ENCODE measurements at places on chromosomes 16 and 17.

DNA sequence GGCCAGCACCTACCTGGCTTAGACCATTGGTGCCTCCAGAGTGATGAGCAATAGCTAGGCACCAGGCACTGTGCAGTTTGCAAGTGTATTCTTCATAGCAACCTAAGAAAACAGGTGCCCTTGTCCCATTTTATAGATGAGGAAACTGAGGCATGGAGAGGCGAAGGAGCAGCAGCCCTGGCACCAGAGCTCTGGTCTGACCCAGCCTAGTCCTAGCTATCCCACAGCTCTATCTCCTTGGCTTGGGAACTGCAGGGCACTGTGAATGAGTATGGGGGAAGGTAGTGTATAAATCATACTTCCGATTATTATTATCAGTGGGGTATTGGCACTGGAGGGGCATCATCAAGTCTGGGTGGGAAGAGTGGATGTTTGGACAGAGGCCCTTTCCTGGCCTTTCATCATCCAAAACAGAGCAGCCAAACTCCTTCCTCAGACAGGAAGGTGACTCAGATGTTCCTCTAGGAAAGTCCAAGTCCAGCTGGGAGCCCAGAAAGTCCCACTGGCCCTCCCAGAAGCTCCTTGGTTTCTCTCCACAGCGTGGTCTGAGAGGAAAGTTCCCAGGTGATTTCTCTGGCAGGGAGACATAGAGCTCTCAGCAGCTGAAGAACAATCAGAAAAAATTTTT, 32.0 kb upstream of the PLLP start:
- no peak for DNase-seq

GRCh38 chr17:41009301-41009760, 403 bp upstream of the KRTAP3-1 start:
- DNase-seq, result no peak

DNA sequence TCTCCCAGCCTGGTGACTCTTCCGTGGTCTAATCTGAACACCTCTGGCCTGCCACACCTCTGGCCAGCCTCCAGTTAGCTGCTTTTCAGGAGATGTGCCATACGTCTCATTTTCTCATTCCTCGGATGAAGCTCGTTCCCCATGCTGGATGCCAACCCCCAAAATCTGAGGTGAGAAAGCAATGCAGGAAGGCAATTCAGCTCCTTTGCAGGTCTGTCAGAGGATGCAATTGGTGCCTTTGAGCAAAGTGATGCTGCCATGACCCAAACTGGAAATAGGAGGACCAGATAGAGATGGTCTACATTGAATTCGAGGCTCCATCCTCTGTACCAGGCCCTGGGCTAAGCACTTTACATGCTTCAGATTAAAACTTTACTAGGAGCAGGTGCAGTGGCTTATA, 11.0 kb upstream of the CUEDC1 start:
- DNase-seq, result no peak

DNA sequence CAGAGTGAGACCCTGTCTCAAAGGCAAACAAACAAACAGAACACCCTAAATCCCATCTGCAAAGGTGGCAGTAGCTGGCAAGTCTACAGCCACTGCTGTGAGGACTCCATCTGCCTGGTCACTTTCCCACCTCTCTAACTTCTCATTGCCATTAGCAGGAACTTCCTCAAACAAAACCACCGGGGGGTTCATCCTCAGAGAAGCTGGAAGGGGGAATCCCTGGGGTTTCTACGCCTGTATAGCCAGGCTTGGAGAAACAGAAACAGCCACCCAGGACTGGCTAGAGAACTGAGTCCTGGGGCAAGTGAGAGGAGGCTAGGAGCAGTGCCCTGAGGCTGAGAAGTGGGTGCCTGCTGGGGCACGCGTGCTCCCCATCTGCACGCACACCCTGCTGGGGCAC, 7.3 kb downstream of the RPH3AL start:
- DNase-seq, result no peak

GRCh38 chr16:77967054-77967904, 55.1 kb upstream of the CLEC3A start:
- DNase-seq, result no peak

GRCh38 chr16:80994451-80994850, 12.2 kb downstream of the CMC2 start:
- no peak for DNase-seq

GRCh38 chr16:56611281-56611833, 3.0 kb downstream of the MT2A start:
- no peak for DNase-seq

GRCh38 chr16:64380751-64381150, 741.1 kb downstream of the CDH11 start:
- no peak for DNase-seq

DNA sequence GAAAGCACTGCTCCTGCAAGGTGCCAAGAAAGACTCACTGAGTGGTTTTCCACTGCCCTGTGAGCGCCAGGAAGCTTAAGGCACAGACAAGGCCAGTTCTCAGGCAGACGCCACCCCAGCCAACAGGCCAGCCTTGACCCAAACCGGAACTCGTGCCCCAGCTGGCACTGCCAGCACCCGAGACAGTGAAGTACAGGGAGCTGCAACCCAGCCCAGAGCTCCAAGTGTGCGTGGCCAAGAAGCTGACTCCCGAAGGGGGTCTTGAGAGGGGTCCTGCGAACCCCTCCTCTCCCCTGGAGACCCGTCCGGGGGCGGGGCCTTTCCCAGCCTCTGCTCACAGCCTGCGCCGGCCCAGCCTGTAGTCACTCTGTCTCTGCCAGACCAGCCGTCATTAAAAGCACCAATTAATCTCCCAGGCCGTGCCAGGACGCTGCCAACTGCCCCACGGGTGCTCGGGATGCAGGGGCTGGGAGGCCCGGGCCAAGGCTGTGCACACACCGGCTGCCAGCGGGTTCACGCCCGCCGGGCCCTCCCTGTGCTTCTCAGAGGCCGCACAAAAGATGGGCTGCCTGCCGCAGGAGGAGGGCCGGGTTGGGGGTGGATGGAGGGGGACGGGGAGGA, 4.4 kb upstream of the SOX8 start:
- DNase-seq, result no peak

- no peak for DNase-seq
Measured at GRCh38 chr16:77353587-77354263, 81.1 kb downstream of the ADAMTS18 start.

DNA sequence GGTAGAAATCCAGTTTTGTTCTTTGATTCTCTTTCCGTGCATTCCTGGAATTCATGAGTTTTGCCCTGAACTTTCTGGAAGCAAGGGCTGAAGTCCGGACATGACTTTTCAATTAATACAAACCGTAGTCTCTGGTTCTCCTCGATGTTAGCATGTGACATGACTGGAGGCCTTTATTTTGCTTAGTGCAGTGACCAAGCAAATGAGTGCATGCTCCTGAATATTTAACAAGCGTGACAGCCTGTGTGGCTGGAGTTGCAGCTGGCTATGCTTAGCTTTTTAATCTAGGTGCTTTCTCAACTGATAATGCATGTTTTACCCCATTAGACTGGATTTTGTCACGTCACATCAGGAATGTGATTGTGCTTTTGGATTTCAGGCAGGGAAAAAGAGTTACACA, 302.1 kb downstream of the MAP2K6 start:
- no peak for DNase-seq
